ENCODE measurements at places on chromosomes 3 and 15. TPM values are rescaled to one million over a fixed set of nuclear protein-coding genes. Genes with fewer than 3 reads are reported as not detected.

PIGB gene
- 28.8 TPM for polyA plus RNA-seq

IL17RB gene
- 0.07 TPM for polyA plus RNA-seq

ZNF592 gene
- polyA plus RNA-seq, result 35.8 TPM

DNASE1L3 gene
- 0.66 TPM for polyA plus RNA-seq

MORC1 gene
- polyA plus RNA-seq, result not detected

AGBL1 gene
- not detected for polyA plus RNA-seq

CXCR6 gene
- polyA plus RNA-seq, result not detected

GOLGA8T gene
- not detected for polyA plus RNA-seq

LRRK1 gene
- 12.2 TPM for polyA plus RNA-seq

TM4SF4 gene
- polyA plus RNA-seq, result not detected

TWF2 gene
- polyA plus RNA-seq, result 88.2 TPM

SLC9C1 gene
- 0.07 TPM for polyA plus RNA-seq

PLAAT1 gene
- polyA plus RNA-seq, result not detected

GFM1 gene
- polyA plus RNA-seq, result 12.4 TPM

EBLN2 gene
- polyA plus RNA-seq, result 6.6 TPM

LINGO1 gene
- polyA plus RNA-seq, result not detected

OR5H6 gene
- not detected for polyA plus RNA-seq

GNAT1 gene
- not detected for polyA plus RNA-seq

SLC33A1 gene
- 15.0 TPM for polyA plus RNA-seq

SLC25A38 gene
- 62.6 TPM for polyA plus RNA-seq

WDR49 gene
- polyA plus RNA-seq, result 0.74 TPM

IL5RA gene
- 2.6 TPM for polyA plus RNA-seq

PLA2G4D gene
- polyA plus RNA-seq, result not detected

MNS1 gene
- polyA plus RNA-seq, result not detected

SH2D7 gene
- polyA plus RNA-seq, result not detected

ROPN1 gene
- not detected for polyA plus RNA-seq

ATP13A3 gene
- polyA plus RNA-seq, result 6.1 TPM

THAP10 gene
- 0.07 TPM for polyA plus RNA-seq

SAMMSON gene
- not detected for polyA plus RNA-seq

PPP1R14D gene
- 0.19 TPM for polyA plus RNA-seq

ZNF35 gene
- polyA plus RNA-seq, result 1.4 TPM

TIMP4 gene
- not detected for polyA plus RNA-seq

TMEM42 gene
- 28.7 TPM for polyA plus RNA-seq

TIGIT gene
- polyA plus RNA-seq, result 2.5 TPM

IP6K2 gene
- 132 TPM for polyA plus RNA-seq

TRPM1 gene
- 0.16 TPM for polyA plus RNA-seq

POLQ gene
- polyA plus RNA-seq, result 0.25 TPM

HCLS1 gene
- 161 TPM for polyA plus RNA-seq

CPNE9 gene
- polyA plus RNA-seq, result 0.30 TPM

LRRN1 gene
- 0.27 TPM for polyA plus RNA-seq

HDAC11 gene
- polyA plus RNA-seq, result 0.76 TPM

CDHR4 gene
- 0.18 TPM for polyA plus RNA-seq

MKRN2OS gene
- polyA plus RNA-seq, result not detected

ARPIN gene
- polyA plus RNA-seq, result 0.09 TPM

RTP3 gene
- not detected for polyA plus RNA-seq

KNG1 gene
- polyA plus RNA-seq, result not detected

ZPLD1 gene
- polyA plus RNA-seq, result not detected

EXD1 gene
- not detected for polyA plus RNA-seq

ZNF609 gene
- polyA plus RNA-seq, result 5.8 TPM

MYLK gene
- 0.49 TPM for polyA plus RNA-seq

XXYLT1 gene
- polyA plus RNA-seq, result 1.9 TPM

EIF5A2 gene
- polyA plus RNA-seq, result 0.84 TPM

Measured in B cell (primary cell).